ENCODE measurements at places on chromosomes 5 and 9.
A peak's percentile ranks its signal among the peaks of the same experiment; 100 is the strongest.

- no peak for DNase-seq
These were observed 59.6 kb upstream of the LIFR start for GRCh38 chr5:38615981-38616451.

GRCh38 chr5:170565072-170565471 lies 61.3 kb downstream of the KCNIP1 start:
- peak; percentile 80 for DNase-seq

GRCh38 chr9:134267881-134268724 lies 58.2 kb upstream of the RXRA start:
- DNase-seq, result no peak

- no peak for DNase-seq
These were observed 36.4 kb downstream of the RASGEF1C start for GRCh38 chr5:180172447-180173197.

- DNase-seq, result no peak
These were observed 176.0 kb downstream of the MSX2 start for GRCh38 chr5:174900240-174900865.

GRCh38 chr9:131706608-131706970 lies 33.3 kb downstream of the RAPGEF1 start:
- no peak for DNase-seq

GRCh38 chr9:90449213-90449925 lies 193.3 kb downstream of the DIRAS2 start:
- no peak for DNase-seq

GRCh38 chr5:54519509-54519876 lies 1.9 kb downstream of the SNX18 start:
- no peak for DNase-seq

DNA sequence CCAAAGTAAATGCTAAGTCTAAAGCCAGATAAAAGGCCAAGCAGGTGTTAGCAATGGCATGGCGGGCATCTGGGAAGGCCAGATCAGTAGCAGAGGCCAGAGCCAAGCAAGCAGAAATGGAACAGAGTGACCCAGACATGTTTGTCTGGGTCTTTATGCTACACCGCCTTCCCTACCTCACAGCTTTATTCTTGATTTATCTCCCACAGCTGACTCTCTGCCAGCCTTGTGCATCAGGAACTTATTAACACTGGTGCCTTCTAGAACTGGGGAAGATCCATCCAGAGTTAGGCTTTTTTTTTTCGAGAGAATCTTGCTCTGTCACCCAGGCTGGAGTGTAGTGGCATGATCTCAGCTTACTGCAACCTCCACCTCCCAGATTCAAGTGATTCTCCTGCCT lies 112.5 kb upstream of the SLC44A1 start:
- DNase-seq, result no peak

GRCh38 chr5:61026004-61026403 lies 81.0 kb downstream of the NDUFAF2 start:
- no peak for DNase-seq

- DNase-seq, result no peak
These were observed 228.0 kb upstream of the ADAMTSL1 start for GRCh38 chr9:18245911-18246310.

DNA sequence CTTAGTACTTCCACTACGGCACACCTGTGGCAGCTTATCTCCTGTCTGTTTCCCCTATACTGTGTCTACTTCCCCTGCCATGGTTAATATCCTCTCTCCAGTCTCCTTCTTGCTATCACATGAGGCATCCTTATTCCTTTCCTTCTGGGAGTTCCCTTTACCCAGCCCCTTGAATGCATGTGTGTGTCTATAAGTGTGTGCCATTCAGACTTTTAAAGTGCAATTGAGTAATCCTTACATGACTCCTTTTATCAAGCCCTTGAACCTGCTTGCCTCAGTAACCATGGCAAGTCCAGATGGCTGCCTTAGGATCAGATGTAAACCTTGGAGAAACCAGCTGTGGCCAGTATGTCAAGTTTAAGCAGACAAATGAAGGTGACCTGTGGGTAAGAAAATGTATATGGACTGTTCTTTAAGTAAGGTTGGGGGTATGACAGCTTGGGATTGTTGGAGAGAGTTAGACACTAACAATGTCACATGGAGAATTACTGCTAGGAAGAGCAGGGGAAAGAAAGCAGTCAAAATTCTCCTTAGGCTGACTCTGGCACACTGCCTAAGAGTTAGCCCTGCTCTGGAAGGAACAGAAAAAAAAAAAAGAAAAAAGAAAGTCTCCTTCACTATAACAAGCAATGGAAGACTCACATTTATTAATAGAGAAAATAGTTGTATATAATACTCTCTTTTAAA lies 142.1 kb downstream of the HINT1 start:
- no peak for DNase-seq

DNA sequence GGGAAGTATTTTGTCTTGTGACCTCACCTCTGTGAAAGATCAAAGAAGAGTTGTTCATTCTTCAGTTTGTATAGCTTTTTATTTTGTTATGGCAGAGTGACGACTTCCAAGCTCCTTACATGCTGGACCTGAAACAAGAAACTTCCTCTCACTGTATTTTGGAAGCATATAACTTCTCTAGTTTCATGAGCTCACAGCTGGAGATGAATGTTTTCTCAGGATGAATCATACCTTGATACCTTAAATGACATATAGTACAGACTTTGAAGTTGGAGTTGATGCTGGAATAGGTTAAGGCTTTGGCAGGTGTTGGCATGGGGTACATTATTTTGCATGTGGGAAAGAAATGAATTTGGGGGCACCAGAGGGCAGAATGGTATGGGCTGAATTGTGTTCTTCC lies 112.5 kb downstream of the SLC25A46 start:
- DNase-seq, result no peak

DNA sequence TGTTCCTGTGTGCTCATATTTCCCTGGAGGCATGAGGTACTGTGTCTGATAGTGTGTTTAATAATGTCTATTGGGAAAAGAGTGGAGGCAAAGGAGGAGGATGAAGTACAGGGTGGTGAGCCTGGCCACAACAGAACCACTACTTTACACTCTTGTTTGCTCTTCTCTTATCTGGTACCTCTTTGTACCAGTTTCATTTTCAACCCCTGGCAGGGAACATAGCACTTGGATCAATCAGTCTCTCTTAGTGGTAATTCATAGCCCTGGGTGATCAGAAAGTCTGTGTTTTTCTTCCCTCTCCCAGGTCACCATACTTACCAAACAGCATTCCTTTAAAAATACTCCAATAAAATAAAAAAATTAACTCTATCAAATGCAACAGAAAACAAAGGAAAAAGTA lies 105.4 kb downstream of the DMRT2 start:
- DNase-seq, result no peak

DNA sequence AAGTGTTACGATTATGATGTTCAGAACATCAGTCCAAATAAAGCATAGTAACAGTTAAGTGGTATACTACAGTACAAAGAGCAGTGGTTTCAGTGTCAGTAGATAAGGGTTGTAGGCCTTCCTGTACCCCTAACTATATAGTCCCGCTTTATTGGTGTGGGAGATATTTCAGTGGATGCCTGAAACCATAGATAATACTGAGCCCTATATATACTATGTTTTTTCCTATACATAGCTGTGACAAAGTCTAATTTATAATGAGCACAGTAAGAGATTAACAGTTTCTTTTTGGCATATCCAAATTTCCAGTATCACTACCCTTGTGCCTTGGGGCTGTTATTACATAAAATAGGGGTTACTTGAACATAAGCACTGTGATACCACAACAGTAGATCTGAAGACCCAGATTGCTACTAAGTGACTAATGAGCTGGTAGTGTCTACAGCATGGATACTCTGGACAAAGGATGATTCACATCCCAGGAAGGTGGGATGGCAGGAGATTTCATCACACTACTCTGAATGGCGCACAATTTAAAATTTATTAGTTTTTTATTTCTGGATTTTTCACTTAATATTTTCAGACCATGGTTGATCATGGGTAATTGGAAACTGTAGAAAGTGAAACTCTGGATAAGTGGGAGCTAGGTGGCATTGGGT lies 119.3 kb downstream of the RPS23 start:
- no peak for DNase-seq

DNA sequence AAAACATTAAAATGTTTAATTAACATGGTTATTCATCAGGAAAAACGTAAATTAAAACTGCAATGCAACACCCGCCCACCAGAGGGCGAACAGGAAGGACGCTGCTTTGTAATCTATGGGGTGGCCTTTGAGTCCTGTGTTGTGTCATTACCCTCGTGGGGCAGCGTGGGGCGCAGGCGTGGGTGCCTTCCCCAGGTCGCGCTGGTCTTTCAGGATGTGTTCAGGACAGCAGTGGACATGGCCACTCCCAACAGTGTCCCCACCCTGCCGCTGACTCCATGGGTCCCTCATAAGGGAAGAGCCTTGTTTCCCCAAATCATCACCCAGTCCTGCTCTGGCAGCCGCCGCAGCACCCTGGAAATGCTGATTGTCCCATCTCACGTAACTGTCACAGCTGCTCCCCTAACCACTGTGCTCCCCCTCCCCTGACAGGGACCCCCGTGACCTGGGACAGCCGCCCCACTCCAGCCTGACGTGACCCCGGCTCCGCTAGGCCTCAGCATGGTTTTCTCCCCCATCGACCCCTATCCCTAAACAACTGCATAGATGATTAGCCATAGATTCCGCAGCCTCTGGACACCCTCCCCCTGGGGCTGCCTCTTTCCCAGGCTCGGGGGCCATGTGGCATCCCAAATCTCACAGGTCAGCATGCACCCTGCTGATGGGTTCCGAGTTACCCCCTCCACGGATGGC lies 36.4 kb downstream of the GLT6D1 start:
- no peak for DNase-seq

GRCh38 chr5:133652951-133653759 lies 40.8 kb upstream of the FSTL4 start:
- DNase-seq, result no peak

GRCh38 chr9:107693625-107694326 lies 204.2 kb upstream of the KLF4 start:
- no peak for DNase-seq

GRCh38 chr9:89745601-89746376 lies 141.0 kb downstream of the GADD45G start:
- no peak for DNase-seq

DNA sequence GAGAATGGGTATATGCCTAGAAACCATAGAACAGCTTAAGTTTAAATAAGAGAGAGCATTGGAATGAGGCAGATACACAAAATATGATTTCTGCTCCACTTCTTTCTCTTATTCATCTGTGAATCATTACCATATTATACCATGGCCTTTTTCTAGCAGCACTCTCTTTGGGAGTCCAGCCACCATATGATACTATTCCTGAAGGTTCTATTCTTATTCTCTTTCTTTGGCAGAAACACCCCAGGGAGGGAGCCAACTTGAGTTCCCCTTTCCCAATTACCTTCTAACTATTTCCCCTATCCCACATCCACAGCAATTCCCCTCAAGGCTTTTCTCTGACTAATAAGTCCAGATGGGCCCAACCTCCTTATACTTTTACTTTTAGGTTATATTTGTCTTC lies 55.9 kb downstream of the NDUFAF2 start:
- no peak for DNase-seq

DNA sequence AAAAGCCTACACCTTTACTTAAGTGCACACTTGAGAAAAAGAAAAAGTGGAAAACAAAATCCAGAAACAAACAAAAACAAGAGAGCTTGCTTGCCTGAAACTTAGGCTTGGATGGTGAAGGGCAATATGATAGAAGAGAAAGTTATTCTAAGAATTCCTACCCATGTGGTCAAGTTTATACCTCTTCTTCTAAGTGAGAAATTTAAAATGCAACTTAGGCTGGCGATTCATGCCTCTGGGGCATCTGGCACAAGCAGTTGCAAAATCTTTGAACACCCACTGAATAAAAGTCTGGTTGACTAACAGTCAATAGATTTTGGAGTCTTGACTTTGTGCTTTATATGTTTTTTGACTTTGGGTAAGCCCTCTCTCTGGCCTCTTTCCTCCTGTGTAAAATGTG lies 239.6 kb downstream of the KDM4C start:
- no peak for DNase-seq

DNA sequence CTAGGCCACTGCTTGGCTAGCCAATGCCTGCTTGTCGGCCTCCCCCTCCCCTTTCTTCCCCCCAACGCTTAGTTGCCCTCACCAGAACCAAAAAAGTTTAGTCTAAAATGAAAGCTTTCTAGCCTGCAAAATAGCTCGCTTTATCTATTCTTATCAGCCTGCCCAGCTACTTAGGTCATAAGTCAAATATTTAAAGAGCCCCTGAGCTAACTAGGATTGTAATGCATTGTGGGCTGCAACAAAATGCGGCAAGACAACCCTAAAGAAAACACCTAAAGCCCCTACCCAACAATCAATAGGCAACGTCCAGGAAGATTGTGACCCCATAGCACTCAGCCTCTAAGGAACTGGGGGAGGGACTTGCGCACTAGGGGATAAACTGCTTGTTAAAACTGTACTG lies 38.6 kb upstream of the PCSK5 start:
- no peak for DNase-seq

DNA sequence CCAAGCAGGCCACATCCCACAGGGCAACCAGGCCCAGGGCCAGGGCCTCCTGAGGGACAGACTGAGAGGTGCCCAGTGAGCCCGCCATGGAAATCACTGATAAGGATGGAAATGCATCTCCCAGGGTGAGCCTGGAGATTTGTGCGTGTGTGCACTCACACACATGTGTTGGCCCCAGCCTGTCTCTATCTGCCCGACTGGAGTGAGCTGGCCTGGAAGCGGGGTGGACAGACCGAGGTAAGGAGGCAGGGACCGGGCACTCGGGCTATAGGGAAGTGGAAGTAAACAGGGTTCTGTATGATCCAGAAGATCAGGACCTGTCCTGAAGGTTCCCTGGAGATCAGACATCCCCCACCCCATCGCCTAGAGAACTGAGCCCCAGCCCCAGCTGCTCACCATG lies 17.4 kb downstream of the GFI1B start:
- no peak for DNase-seq

DNA sequence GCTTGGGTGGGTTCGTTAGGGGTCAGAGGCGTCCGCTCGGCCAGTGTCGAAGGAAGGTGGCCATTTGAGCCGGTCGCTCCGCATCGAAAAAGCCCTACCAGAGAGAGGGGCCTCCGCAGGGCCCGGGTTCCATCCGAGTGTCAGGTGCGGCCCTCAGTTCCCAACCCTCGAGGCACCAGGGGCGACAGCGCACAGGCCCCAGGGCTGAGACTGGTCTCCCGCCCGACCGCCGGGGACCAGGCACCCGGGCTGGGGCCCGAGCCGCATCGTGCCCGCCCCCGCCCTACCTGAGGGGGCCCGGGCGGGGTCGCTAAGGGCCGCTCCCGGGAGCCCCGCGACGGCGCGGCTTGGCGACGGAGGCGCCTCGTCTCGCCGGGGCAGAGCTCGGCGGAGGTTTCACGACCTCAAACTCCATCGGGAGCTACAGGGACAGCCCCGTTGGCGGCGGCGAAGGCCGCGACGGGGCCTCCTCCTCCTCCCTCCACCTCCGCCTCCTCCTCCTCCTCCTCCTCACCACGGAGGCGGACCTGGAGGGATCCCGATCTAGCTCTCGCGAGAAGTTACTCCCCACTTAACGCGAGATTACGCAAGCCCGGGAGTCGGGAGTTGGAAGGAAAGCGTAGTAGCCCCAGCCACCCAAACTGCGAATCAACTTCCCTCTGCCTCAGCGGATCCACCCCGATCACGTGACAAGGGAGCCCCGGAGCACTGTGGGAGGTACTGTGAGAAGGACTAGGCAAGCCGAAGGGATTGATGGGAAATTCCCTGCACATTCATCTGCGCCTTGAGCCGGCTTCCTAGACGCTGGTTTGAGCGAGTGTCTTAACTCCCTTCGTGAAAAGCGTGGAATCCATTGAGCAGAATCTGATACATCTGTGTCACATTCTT lies at the start of gene RC3H2:
Gene RC3H2, minus strand, starts transcription at position 537 of the 888 bp plus-strand sequence. CDS start 7,850 bp downstream, outside the sequence.
- peak; percentile 99 for DNase-seq

GRCh38 chr9:89434636-89435035 lies 63.3 kb downstream of the SEMA4D start:
- no peak for DNase-seq
